ENCODE measurements at places on chromosomes 12 and 14.
A peak's percentile ranks its signal among the peaks of the same experiment; 100 is the strongest.

- no peak for DNase-seq
These were observed 87.0 kb downstream of the HMGA2 start for GRCh38 chr12:65911321-65911720.

GRCh38 chr14:30381861-30382480 is 177.0 kb upstream of the G2E3 start:
- no peak for DNase-seq

- peak; percentile 60 for DNase-seq
These were observed 90.0 kb downstream of the BCL11B start for GRCh38 chr14:99181804-99182520.

DNA sequence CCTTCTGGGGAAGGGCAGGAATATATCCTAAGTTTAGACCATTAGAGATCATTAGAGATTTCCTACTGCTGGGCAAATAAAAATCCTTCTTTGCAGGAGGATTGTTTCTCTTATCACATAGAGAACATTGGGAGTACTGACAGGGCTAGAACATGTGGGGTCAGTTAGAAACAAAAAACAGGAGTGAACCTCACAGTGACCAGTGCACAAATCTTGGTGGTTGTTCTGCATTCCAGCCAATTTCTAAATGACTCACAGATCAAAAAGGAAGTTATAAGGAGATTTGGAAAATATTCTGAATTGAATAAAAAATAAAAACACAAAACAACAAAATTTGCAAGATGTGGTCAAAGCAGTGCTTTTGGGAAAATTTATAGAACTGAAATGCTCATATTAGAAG is 118.8 kb downstream of the LLPH start:
- no peak for DNase-seq

GRCh38 chr14:73258845-73259611 is 21.7 kb downstream of the PAPLN start:
- no peak for DNase-seq

- no peak for DNase-seq
These were observed 617.0 kb downstream of the VRK1 start for GRCh38 chr14:97413966-97414717.

GRCh38 chr12:4539167-4539870 is 629 bp downstream of the RAD51AP1 start:
- DNase-seq, result no peak

DNA sequence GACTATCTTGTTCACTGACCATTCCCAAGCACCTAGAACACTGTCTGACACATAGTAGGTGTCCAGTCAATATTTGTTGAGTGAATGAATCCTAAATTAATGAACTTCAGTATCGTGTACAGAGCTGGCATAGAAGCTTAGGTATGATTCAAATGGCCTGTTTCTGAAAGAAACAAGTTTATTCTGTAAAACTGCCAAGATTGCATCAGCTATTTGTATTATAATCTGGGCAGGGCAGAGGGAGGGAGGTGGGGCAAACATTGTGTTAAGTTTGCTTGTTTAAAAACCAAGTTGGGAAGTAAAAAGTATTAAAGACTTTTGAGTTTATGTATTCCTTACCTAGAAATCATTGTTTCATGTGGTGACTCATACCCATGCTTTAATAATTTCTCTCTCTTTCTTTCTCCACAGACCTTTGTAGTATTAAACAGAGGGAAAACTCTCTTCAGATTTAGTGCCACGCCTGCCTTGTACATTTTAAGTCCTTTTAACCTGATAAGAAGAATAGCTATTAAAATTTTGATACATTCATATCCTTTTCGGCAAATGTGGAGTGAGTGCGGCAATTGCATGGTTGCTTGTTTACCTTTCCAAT is 92.8 kb downstream of the SCN8A start:
- DNase-seq, result no peak

GRCh38 chr14:99287269-99287942 is 15.4 kb upstream of the BCL11B start:
- peak; percentile 71 for DNase-seq

All from activated CD8-positive, alpha-beta memory T cell treated with anti-CD3 and anti-CD28 coated beads for 24 hours (primary cell).